ENCODE measurements at places on chromosomes 4 and X.

DNA sequence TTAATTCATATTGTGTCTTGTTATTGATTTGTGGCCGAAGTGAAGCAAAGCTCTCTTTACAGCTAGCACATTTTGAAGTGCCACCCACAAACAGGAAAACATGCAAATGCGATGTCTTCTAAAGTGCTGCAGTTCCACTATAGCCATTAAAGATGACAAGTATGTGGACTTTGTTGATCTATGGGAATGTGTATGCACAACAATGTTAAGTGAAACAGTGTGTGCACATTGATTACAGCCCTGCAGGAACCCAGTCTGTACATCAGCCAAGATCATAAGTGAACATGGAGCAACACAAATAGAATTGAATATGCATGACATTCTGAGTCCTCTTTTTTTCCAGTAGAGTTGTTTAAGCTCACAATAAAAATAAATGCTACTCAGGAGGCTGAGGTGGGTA, 43.0 kb downstream of the TFDP3 start:
- DNase-seq, result no peak

GRCh38 chr4:52657618-52658501, 1.2 kb downstream of the USP46 start:
- no peak for DNase-seq

GRCh38 chr4:74632634-74633033, 161.7 kb downstream of the BTC start:
- no peak for DNase-seq

DNA sequence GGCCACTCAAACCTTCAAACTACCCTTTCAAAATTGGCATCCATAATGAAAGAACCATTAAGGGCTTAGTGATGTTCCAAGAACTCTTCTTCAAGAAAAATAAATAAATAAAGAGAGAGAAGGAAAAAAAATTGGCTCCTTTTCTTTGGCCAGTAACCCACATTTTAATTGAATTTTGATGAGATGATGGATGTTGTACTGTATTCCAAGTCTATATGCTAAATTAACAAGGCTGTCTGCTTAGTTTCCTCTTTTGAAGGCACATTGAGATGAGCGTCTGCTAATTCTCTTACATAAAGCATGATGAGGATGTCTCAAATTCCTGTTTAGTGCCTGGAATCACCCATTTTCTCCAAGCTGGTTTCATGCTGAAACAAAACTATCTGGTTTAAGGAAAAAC, 33.4 kb downstream of the PHOX2B start:
- no peak for DNase-seq

GRCh38 chr4:139738846-139739613, 73.4 kb downstream of the MGST2 start:
- no peak for DNase-seq

DNA sequence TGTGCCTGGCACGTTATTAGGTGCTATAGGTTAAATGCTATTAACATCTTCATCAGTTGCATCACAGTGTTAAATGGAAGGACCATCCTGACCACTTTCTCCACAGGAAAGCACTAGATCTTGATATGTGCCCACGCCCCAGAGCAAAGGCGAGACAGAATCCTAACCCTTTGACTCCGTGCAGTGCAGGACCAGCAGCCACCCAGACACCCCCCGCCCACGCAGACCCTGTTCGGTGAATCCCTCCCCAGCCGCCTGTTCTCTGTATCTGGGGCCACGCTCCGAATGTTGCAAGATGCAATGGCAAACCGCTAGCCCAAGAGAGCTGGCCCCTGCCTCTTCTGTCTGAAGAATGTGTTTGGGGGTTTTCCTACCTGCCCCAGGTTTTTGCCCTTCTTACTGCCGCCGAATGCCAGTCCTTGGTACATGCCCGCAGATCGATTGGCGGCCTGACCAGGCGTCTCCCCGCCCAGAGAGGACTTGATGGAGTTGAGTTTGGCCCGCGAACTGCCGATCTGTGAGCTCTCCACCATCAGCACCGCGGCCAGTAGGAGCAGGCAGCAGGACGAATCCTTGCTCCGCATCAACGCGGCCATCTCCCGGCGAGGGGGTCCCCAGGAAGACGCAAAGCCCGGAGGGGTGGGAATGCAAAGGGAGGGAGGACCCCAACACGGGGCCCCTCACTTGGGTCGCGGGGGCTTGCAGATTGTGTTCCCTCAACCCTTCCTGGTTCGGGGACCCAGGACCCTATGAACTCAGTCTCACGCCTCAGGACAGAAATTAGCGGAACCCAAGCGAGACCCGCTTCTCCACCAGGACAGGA, 906 bp downstream of the DKK2 start:
- no peak for DNase-seq

- no peak for DNase-seq
These were observed 126.2 kb upstream of the ANXA10 start for GRCh38 chr4:167966143-167966542.

DNA sequence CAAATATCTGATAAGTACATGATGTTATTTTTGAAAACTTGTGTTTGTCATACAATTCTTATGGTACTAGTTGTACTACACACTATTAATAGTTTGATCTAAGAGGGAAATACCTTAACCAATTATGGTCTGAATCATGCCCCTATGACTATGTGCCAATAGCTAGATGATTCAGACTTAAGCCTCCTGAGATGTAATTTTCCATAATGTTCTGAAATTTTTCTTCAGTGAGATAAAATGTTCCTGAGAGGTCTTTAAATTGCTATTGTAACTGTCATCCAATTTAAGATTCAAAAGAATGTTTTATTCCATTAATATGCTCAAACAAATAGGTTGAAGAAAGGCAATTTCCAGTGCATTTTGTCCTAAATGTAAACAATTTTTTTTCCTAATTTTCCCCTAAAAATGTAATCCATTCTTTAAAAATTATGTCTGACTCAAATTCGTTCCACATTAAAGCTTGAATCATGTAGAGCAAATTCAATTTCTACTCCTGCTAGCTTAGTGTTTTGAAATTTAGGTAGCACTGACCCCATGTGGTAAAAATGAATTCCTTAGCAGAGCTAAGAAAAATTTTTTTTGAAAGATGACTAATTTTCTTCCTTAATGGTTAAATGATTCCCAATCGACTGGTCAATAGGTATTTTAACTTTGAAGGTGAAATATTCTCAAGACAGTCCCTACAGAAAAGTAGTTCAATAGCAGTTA, 49.1 kb downstream of the APOOL start:
- DNase-seq, result no peak

GRCh38 chr4:1194010-1194900, 21.9 kb upstream of the SPON2 start:
- no peak for DNase-seq

DNA sequence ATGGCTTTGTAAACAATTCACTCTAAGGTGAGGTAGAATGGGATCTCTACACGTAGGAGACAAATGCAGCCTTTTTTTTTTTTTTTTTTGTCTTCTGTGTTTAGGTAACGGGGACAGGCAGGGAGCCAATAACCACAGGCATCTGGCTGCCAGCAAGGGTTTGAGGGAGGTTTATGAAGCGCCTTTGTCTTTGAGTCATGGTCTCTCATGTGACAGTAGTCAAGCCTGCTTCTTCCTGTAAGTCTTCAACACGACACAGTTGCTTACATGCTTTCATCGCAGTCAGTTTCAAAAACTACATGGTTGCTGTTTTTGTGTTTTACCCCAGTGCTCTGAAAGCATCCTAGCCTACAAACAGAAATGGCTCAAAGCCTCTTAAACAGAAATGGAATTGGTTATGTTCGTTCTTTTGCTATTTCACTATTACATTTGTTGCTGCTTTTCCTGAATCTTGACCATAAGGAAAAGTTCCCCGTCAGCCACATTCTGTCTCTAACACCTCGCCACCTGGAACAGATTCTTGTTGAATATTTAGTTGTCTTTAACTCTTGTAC, 127.8 kb upstream of the METTL14 start:
- peak; percentile 30 for DNase-seq

DNA sequence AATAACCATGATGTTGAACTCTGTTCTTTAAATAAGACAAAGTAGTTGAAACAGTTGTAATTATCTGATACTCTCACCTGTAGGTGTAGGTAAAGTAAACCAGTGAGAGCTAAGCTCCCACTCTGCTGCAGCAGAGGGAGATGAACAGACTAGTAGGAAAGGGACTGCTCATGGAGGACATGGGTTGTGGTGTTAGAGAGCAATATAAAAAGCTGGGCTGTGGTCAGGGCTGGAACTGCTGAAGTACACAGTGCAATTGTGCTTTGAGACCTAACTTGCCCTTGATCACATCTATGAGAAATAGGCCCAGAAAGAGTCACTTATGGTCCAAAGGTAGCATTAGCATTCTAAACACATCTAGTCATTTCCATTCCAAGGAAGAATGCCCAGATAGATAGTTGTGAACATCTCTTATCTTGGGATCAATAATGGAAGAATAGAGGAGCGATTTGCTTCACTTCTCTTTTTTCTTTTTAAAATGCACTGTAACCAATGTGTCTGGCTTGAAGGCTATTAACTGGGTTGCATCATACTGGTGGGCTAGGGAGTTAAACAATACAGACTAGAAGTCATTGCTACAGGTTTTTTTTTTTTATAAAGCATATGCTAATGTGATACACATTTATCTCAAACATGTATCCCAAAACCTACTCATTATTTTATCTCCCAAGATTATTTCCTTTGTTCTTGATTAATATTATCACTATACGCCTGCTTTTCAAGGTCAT, 251.3 kb upstream of the CENPE start:
- no peak for DNase-seq

DNA sequence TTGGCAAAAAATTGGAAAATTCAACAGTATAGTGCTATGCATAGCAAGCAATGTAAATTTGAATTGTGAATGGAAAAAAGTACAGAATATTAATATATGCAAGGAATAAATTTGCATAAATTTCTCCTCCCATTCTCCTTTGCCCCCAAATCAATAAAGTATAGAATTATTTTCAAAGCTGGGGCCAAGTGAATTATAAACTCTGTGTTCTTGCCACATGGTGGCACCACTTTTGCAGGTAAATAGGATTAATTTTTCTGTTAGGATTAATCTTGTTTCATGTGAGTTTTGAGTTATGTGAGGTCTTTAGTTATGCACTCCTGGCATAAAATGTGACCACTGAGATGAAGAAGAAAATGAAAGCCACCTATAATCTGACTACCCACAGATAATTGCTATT, 19.9 kb downstream of the COPS4 start:
- no peak for DNase-seq

DNA sequence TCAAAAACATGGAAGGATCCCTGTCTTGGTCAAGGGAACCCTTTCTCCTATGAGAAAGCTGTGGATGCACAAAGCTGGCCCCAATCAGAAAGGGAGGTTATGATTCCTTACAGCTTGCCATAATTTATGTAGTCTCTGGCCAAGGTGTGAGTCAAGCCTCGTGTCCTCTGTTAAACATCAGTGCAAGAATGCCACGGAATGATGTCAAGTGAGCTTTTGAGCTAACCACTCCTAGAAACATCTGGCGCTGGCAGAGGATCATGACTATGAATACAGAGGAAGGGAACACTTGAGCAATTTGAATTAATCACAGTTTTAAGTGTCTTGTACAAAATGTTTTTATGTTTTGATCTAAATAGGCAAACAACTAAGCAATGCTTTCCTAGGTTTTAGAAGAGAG, 51.5 kb upstream of the RAP2C start:
- no peak for DNase-seq
